Renal pelvis (tissue), 12 donors: ENCODE measurements at places on chromosomes 16 and 17. TPM values are rescaled to one million over a fixed set of nuclear protein-coding genes. Genes with fewer than 3 reads are reported as not detected.

The TEKT3 gene
- 1.8 TPM for polyA plus RNA-seq

The CES4A gene
- polyA plus RNA-seq = 12.2 TPM

The PSMD7 gene
- 89.8 TPM for polyA plus RNA-seq

The KIFC3 gene
- 91.4 TPM for polyA plus RNA-seq

The STAC2 gene
- 3.5 TPM for polyA plus RNA-seq

The ENPP7 gene
- polyA plus RNA-seq = 6.0 TPM

The ATAD5 gene
- 9.6 TPM for polyA plus RNA-seq

The KCNJ18 gene
- polyA plus RNA-seq = not detected

The AKAP10 gene
- polyA plus RNA-seq = 30.2 TPM

The TP53TG3F gene
- polyA plus RNA-seq = not detected
